CD4-positive, alpha-beta T cell treated with Interleukin-15 for 4 hours (primary cell): ENCODE measurements at places on chromosomes 7 and 10.
A peak's percentile ranks its signal among the peaks of the same experiment; 100 is the strongest.

DNA sequence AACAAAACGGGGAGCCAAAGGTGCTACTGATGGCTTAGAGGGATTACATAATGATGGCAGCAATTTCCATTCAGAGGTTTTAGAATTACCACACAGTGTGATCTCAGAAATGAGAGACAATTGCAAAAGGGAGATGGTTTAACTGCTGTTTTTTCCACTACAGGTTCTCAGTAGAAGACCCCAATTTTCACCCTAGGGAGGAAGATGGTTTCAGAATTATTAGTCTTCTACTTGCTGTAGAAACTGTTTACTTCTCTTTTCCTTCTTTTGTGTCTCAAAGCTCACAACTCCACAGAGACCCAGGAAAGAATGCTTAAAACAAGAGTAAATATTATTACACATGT is 226.5 kb downstream of the INHBA start:
- DNase-seq, result no peak

DNA sequence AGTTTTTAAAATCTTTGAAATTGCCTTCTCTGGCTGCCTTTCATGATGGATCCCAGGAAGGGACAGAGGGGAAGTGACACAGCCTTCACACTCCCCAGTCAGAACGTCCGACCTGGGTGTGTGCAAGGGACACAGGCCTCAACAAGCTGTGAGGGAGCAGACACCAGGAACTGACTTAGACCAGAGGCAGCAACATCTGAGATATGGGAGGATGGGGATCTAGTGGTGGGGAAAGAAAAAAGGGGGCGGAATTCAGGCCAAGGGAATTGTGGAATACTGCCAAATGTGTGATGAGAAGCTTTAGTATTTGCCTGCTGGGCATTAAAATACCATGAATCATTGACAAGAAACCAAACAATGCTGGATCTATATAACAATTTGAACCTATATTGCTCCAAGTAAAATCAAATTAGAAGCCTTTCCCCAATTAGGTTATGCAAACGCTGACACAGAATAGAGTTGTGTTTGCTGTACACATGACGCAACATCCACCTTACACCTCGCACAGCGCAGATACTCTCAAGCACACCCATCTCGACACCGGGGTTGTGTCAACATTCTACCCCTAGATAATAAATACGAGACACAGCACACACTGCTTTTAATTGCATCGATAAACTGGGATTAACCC is 17.2 kb upstream of the MNX1 start:
- no peak for DNase-seq

- DNase-seq, result no peak
Measured at GRCh38 chr7:68456469-68456868, 1141.8 kb upstream of the AUTS2 start.

- no peak for DNase-seq
Measured at GRCh38 chr7:123581162-123581459, 20.5 kb upstream of the ASB15 start.

DNA sequence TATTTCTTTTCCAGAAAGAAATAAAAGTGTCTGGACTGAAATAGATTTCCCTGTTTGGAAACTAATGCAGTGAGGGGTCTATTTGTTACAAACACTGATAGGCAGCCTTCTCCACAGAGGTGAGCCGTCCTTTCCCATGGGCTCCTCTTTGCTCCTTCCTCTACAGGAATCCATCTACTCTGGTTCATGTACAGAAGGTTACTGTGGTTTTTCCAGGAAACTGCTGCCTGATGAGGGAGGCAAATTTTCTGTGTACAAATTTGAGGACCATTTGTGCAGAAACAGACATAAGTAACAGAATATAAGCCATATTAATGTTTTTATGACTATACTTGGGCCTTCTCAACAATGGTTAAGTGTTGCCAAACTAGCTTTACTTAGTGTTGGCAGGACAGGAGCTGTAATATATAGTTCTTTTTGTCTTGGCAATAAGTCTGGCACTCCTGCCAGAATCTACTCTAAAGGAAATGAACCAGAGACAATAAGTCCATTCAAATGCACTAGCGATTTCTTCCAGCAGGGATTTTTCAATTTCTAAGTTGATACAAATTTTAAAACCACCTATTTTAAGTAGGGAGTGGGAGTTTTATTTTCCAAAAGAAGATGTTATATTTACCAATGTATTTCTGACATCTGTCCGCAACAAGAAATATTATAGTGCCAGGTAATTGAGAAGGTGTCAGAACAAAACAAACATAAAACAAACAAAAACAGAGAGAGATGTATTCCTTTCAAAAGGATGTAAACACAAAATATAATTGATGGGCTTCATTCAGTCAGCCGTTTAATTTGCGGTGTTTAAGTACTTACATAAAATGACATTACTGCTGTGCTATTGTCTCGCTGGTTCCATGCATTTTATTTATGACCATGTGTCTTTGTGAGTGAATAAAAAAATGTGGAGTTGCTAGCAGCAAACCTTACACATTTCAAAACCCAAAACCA is 91.0 kb upstream of the NFE2L3 start:
- no peak for DNase-seq

- DNase-seq, result no peak
Measured at GRCh38 chr10:62258926-62259325, 9.7 kb downstream of the RTKN2 start.

GRCh38 chr7:37817996-37818720 is 30.2 kb upstream of the NME8 start:
- no peak for DNase-seq

- no peak for DNase-seq
Measured at GRCh38 chr10:95201736-95202135, 7.7 kb downstream of the ACSM6 start.

DNA sequence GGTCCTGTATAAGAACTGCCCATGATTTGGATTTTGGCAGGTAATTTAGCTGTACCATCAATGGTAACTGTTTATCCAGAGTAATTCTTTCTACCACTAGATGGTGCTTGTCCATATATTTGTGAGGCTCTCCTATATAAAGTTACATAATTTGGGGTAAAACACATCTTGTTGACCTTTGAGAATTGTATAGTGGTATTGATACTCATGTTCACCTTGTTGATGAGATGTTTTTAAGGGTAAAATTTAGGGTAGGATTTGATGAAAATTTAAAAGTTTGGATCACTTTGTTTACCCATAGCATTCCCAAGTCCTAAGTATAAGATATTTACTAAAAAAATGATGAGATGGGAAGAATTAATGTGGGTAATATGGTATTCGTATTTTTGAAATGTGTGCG is 31.6 kb downstream of the ST7 start:
- peak; percentile 34 for DNase-seq

GRCh38 chr7:157574120-157574825 is 237.5 kb downstream of the DNAJB6 start:
- DNase-seq, result no peak

DNA sequence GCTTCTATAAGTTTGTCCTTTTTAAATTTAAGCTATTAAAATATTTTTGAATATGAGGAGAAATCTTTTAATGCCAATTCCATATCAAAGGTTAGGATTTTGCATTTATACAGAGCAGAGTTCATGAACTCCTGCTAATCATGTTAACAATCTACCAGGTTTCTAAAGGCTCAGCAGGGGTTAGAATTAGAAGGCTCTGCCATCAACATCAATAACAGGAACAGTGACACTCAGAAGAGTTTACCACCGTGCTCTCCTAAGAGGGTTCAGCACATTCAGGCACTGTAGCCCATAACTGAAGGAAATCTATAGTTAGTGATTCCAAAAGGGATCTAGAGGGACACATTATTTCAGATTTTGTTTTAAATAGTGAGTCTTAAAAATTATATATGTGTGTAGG is 100.1 kb downstream of the HOXA1 start:
- DNase-seq, result no peak

DNA sequence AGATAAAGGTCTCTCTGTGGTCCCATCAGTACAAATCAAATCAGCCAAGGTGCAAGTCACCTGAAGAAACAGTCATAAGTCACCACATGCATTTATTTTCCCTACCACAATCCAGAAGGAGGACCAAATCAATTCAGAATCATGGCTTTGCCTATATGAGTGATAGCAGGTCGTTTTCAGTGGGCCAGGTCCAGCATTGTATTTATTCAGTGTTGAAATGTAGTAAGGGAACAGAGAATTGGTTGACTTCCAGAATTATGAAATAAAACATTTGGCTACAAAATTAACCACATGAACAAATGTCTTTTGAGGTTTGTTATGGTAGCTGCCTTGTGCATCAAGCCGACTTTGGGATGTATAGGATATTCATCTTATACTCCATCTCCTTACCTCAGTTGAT is 88.4 kb downstream of the POLR1F start:
- no peak for DNase-seq

- no peak for DNase-seq
Measured at GRCh38 chr7:78099715-78100394, 301.3 kb downstream of the PHTF2 start.

GRCh38 chr7:132154248-132154647 is 422.0 kb downstream of the PLXNA4 start:
- DNase-seq, result no peak
